NCI-H345 (cell line): ENCODE measurements at places on chromosomes 5 and 9.
A peak's percentile ranks its signal among the peaks of the same experiment; 100 is the strongest.

GRCh38 chr5:18333841-18334240, 699.6 kb downstream of the TAF11L14 start:
- no peak for DNase-seq

DNA sequence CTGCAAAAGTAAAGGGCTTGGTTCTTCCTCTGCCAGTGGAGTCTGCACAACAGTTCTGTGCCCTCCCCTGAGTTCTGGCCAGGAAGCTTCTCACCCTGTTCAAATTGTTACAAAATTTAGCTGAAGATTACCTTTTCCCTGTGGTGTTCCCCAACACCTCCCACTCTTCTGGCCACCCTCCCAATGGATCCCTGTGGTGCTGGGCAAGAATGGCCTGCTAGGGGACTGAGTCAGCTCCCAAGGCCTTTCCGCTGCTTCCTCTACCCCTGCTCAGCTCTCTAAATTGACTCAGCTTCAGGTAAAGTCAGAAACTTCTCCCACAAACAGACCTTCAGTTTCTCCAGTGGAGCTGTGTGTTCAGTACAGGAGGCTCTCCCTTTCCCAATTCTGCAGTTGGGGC, 186.0 kb downstream of the NR2F1-AS1 start:
- no peak for DNase-seq

DNA sequence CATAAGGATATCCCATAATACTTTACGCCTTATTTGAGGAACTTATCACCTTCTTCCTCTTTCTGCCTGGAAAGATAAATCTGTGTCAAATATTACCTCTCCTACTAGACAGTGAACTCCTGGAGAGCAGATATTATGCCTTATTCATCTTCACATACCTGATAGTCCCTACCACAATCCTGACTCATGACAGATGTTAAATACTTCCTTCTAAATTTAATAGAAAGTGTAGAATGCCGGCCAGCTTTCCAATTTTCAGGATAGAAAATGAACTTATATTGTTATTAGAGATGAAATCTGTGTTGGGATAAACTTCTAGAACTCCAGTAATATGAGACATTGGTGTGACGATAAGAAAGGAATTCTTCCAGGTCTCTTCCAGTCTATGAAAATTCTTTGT, 89.0 kb downstream of the GCNT4 start:
- DNase-seq: no peak

GRCh38 chr5:167587772-167588437, 703.5 kb upstream of the WWC1 start:
- DNase-seq: no peak

GRCh38 chr5:87787625-87788256, 375.0 kb upstream of the CCNH start:
- peak; percentile 35 for DNase-seq

- no peak for DNase-seq
Observed at GRCh38 chr5:136731241-136731900, 366.0 kb upstream of the TRPC7 start.

DNA sequence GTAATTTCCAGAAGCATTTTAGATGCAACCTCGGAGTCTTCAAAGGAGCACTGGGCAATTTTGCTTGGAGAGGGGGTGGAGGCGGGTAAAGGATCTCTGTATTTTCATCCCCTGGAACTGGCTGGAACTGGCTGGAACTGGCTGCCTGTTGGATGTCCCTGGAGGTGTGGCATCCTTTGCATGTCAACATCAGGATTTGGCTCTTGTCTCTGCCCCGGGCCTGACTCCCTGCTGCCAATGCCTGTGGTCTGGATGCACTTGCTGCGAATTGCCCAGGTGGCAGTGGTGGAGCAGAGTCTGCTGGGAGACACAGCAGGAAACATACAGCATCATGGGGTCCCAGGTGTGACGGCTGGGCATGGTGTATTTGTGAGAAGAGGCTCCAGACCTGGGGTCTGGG, 391.3 kb downstream of the GADD45G start:
- DNase-seq: no peak

DNA sequence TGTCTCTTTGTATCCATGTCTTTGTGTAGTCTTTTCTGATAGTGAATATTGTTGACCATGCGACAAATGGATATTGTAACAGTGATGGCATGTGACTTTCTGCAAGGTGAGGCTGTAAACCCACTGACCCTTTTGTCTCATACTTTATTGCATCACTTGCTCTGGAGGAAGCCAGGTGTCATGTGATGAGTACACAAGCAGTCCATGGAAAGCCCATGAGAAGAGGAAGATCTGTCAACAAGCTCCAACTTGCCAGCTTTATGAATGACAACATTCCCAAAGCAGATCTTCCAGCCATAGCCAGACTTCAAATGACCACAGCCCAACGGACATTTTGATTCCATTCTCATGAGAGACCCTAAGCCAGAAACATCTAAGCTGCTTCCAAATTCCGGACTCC, 450.1 kb upstream of the ACTBL2 start:
- DNase-seq: no peak

GRCh38 chr9:976943-977837, 735 bp downstream of the DMRT3 start:
- DNase-seq: peak; percentile 59

DNA sequence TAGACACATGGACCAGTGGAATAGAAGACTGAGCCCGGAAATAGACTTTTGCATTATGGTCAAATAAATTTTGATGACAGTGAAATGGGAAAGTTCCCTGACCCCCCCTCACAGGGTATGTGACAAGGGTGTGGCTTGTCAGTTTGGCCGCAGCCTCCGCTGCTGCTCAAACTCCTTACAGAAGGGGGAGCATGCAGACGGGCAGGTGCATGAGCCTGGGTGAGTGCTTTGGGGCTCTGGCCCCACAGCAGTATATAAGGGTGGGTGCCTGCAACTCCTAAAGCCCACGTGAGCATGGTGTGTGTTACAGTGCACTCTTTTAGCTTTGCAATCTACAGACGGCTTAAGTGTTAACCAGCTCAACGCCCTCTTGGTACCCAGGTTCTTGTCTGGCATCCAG, 21.9 kb upstream of the CAPSL start:
- DNase-seq: no peak

GRCh38 chr9:110744715-110745384, 76.3 kb downstream of the MUSK start:
- DNase-seq: peak; percentile 9

DNA sequence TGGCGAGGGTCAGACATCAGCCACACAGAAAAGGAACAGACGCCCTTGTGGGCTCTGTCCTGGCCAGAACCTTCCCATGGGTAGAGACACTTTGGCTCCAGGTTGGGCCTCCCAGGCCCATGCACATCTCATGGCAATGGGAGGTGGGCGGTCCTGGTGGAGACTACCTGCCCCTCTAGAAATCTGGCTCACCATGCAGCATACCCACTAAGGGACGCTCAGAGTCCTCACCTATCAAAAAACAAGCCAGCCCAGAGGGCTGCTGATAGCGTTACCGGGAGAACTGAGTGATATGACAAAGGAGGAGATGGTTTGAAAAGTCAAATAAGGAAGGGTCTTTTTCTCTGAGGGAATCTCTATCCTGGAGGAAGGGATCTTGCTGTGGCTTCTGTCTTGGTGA, 62.1 kb downstream of the C5orf15 start:
- peak; percentile 7 for DNase-seq

DNA sequence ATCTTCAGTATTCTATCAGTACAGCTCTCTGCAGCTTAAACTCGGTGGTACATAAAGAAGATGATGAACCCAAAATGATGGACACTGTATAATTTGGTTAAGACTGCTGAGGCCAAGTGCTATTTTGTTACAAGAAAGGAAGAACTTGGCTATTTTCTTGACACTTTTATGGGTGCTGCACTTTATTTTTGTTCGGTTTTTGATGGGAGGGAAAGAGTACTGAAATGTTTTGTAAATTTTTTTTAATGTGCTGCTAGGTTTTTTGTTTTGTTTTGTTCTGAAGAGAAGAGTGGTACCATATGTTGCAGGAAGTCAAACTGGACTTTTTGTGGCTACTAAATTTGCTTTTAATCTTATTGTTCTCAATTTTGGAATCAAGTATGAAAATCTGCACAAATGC, 26.7 kb downstream of the CDC37L1 start:
- no peak for DNase-seq

- DNase-seq: no peak
Observed at GRCh38 chr5:170097934-170098333, 7.8 kb upstream of the FOXI1 start.

DNA sequence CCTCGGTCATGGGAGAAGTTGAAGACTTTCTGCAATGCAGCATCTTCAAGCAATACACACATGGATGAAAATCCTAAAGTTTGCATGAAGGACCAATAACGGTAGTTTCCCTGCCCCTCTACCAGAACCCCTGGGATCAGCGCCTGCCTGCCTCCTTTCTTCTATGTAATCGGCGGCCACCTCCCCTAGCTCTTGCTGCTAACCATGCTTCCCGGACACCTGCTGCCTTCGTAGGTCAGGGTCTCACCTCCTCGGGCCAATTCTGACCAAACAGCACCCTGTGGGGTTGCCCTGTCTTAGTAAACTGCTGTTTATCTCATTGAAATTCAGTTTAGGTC, 388 bp upstream of the MED10 start:
- no peak for DNase-seq

DNA sequence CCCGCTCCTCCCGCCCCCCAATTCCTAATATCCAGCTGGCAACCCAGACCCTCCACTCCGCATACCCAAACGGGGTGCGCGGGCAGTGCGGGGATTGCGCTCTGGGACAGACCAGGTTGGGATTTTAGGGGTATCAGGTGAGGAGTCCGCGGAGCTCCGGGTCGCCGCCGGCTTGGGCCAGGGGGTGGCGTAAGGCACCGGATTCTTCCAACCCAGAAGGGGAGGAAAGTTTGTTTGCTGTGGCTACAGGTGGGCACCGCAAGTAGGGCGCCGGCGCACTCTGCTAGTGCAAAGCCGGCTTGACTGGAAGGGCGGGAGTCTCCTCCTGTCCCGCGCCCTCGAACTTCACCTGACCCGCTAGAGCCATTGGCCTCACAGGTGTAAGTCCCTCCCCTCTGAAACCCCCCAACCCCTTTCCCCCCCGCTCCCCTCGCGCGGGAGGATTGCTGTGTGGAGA, 709 bp downstream of the IQGAP2 start:
- DNase-seq: no peak

DNA sequence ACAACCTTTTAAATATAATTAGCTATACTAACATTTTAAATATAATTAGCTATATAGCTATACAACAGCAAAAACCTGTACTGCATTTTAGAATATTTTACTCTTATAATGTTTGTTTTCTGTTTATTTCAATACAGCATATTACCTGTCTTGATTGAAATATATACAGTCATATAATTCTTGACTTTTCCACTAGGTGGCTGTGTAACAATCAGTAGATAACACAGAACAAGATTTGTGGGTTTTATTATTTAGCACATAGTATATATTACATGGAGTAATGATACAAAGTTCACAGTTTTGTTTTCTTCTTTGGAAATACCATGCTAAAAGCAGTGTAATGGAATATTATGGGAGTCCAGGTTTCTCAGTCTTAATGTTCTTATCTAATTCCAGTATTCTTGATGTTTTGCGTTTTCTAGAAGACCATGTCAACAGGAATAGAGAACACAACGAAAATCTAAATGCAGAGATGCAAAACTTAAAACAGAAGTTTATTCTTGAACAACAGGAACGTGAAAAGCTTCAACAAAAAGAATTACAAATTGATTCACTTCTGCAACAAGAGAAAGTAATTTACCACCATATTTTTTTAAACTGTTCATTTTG, 13.3 kb downstream of the HMMR start:
- DNase-seq: no peak
